ENCODE measurements at places on chromosomes 7 and 10.

GRCh38 chr7:47145186-47145725 lies 436.7 kb downstream of the TNS3 start:
- DNase-seq: no peak

GRCh38 chr7:114722562-114722961 lies 199.3 kb upstream of the MDFIC start:
- DNase-seq: no peak

DNA sequence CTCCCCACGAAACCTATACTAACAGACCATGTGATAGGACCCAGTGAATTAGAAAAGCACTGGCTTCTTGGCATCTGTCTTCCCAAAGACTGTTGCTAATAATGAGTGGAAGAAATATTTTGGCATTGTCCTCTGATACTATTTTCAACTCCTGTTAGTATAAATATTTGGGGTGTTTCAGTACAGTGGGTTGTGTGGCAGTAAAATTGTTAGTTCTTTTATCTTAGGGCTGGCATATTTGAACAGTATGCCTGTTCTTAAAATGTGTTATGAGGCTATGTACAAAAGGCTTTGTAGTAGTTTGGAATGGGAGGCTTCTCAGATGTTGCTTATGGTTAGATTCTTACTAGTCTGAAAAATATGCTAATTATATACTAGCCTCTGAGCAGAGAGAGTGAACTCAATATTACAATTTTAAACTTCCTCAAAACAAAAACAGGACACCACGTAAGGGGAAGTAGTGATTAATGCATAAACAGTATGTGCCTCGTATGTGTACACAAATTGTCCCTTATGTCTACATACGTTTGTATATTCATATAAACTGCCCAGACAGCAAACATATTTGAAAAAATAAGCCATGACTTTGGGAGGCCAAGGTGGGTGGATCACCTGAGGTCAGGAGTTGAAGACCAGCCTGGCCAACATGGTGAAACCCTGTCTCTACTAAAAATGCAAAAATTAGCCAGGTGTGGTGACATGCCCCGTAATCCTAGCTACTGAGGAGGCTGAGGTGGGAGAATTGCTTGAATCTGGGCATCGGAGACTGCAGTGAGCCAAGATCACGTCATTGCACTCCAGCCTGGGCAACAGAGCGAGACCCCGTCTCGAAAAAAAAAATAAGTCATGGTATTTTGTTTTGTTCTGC lies 115.4 kb downstream of the ARID5B start:
- DNase-seq: no peak

GRCh38 chr7:131152766-131153165 lies 174.9 kb upstream of the MKLN1 start:
- no peak for DNase-seq

GRCh38 chr7:158053183-158053915 lies 534.3 kb downstream of the PTPRN2 start:
- DNase-seq: no peak

DNA sequence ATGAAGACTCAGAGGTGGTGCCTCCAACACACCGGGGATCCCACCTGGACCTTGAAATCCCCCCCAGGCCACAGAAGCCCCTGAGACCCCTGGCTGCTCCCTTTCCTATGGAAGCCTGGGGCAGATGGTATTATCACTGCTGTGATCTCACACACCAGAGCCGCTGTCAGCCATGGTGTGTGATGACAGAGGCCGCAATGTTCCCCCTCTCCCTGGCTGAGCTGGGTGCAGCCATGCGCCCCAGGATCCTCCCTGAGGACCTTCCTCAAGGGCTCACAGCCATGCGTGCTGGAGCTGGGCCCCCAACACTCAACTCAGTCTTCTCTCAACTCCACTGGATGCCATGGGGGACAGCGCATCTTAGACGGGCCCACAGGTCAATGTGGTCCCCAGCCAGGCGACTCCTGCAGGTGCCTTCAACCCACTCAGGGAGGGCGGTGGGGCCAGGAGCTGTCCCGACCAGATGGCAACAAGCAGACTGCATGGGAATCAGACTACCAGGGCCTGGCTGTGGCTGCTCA lies 44.9 kb downstream of the VIPR2 start:
- DNase-seq: no peak

GRCh38 chr10:88964869-88965415 lies 12.4 kb upstream of the ACTA2 start:
- DNase-seq: no peak

DNA sequence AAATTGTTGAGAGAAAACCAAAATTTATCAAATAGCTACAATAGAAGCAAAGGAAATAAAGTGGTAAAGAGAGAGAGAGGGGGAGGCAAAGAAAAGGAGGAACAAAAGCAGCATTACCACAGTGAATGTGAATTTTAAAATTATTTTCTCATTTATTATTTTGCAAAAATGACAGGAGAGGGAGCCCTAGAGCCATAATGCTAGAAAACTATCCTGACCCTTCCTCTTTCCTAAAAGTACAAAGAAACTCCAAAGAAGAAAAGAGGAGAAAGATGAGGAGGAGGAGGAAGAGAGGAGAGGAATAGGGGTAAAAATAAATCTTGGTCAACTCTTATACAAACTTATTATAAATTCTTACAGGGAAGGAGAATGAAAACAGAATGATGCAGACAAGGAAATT lies 921.5 kb downstream of the NRG3 start:
- DNase-seq: peak; percentile 14
